NCI-H187 treated with DMSO at 0.1 percent for 48 hours (cell line): ENCODE measurements at places on chromosomes 5 and 9.

- DNase-seq, result no peak
Measured at GRCh38 chr5:120703918-120704587, 240.0 kb downstream of the PRR16 start.

DNA sequence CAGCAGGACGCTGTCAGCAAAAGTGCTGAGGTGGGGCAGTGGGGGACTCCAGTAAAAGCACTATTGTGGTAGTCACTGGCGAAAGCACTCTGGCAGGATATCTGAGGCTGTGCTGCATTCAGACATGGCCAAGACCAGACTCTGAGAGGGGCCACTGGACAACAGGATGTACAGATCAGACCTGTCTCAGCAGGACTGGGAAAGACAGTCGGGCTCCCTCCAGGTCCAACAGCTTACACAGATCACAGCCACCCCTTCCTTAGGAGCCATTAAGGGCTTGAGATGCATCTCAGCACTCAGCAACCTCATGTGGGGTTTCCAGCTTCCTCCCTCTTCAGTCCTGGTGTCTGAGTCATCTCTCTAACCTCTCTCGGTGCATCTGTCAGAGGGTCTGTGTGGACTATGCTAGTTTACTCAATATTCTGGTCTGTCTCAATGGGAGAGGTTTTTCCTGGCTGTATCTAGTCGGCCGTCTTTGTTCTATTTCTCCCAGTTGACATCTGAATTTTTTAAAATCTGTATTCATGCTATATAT, 154.5 kb downstream of the CWC27 start:
- DNase-seq, result no peak

- DNase-seq, result no peak
Measured at GRCh38 chr9:77427256-77427927, 220.7 kb downstream of the GNA14 start.

- DNase-seq, result no peak
Measured at GRCh38 chr5:133141746-133142145, 89.9 kb downstream of the HSPA4 start.

GRCh38 chr5:151870820-151871219, 53.8 kb downstream of the GLRA1 start:
- DNase-seq, result no peak

- DNase-seq, result no peak
Measured at GRCh38 chr9:31084350-31084749, 1300.1 kb upstream of the ACO1 start.

- no peak for DNase-seq
Measured at GRCh38 chr5:140966293-140967225, at the start of gene PCDHAC2. PCDHAC2 (plus strand) TSS chr5:140966476; CDS start chr5:140966767, 291 bp downstream.

GRCh38 chr9:37565661-37566618, 10.2 kb downstream of the FBXO10 start:
- no peak for DNase-seq

- DNase-seq, result no peak
Measured at GRCh38 chr5:68055686-68056085, 159.9 kb upstream of the PIK3R1 start.

DNA sequence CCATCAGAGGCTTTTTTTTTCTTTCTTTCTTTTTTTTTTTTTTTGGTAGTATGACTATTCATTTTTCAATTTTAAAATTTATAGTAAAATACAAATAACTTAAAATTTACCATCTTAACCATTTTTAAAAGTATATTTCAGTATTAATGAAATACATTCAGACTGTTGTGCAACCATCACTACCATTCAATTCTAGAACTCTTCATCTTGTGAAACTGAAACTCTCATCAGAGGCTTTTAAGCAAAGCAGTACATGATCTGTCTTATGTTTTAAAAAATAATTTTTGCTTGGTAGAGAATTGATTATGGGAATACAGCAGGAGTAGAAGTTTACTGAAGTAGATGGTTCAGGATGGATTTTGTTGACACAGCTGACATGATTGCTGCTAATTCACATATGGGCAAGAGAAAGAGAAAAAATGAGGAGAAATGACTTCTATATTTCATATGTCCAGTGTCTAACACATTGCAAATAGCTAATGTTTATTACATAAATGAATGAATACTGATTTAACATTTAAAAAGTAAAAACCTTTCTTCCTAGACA, 13.4 kb downstream of the ELOVL7 start:
- DNase-seq, result no peak

DNA sequence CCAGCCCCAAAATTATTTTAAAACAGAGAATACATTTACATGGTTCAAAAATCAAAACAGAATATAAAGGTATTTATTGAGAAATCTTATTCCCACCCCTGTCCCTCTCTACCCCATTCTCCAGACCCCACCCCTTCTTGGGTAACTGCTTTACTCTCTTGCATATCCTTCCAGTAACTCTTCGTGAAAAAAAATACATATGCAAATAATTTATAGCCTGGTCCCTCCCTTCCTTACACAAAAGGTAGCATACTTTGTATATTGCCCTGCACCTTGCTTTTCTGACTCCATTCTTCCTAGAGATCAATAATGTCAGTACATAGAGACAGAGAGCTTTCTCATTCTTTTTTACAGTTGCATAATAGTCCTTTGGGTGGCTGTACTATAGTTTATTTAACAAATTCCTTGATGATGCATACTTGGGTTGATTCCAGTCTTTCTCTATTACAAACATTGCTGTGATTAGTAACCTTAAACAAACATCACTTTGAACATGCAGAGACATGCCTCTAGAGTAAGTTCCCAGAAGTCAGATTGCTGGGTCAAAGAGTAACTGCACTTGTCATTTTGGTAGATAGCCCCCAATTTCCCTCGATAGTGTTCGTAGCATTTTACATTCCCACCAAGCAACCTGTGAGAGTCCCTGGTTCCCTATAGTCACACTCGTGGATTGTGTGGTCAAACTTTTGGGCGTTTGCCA, 47.9 kb downstream of the STOM start:
- DNase-seq, result no peak

- no peak for DNase-seq
Measured at GRCh38 chr5:163305655-163306054, 131.7 kb upstream of the CCNG1 start.

DNA sequence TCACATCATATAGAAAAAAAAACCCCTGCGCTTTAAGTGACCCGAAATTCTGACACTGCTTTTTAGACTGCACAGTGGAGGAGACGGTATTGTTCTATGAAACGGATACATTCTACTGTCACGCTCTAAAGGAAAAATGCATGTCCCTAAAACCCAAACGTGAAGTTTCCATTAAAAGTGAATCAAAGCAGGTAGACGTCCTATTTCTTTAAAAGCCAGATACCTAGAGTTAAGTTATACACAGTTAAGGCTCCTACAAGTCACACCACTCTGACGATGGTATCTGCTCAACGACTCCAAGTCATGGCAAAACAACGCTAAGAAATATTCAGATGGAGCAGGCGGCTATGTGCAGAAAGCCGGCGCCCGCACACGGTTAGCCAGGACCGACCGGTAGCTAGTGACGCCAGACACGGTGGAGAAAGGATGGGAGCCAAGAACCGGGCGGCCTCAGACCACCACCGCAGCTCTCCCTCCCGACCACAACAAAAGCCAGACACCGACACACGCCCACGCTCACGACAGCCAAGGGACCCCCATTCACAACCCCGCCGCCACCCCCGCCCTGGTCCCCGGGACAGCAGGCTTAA, 734 bp downstream of the SKP1 start:
- no peak for DNase-seq

GRCh38 chr5:79886456-79886855, 104.6 kb downstream of the MTX3 start:
- DNase-seq, result no peak

- no peak for DNase-seq
Measured at GRCh38 chr9:102518324-102518723, 476.8 kb upstream of the CYLC2 start.

DNA sequence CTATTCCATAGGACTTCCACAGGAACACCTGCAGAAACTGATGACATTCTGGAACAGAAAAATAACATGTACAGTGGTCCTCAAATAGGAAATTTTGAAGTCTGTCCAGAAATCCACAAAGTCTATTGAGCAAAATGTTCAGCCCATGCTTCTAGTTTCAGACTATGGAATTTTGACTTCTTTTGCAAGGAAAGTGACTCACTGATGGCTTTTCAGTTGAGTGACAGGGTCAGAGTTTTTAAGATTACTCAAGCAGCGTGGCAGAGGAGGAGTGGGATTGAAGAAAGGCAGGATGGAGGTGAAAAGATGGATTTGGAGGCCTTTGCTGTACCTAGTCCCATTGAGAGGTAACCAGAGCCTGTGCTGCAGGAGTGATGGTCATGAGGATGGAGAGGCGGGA, 151.5 kb downstream of the GOLPH3 start:
- no peak for DNase-seq

DNA sequence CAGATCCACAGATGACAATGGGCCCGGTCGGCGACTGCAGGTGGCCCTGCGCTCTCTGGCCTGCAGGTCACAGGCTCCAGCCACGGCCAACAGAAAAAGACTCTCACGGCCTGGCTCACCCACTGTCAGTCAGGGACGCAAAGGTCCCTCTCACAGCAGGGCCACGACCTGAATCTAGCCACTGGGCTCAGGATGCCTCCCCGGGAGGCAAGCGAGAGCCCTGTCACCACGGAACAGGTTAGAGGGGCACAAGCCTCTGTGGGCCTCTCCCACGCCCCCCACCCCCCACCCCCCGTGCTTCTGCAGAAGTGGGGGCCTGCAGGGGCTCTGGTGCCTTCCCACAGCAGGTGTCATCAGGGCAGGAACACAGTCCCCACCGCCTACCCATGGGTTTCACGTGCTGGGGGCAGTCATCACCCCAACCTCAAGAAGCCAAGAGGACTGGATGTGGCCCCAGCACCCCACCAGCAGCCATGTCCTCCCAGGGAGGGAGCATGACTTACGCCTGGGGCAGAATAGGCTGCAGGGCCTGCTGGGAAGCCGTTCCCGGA, 17.3 kb upstream of the EGFL7 start:
- no peak for DNase-seq

DNA sequence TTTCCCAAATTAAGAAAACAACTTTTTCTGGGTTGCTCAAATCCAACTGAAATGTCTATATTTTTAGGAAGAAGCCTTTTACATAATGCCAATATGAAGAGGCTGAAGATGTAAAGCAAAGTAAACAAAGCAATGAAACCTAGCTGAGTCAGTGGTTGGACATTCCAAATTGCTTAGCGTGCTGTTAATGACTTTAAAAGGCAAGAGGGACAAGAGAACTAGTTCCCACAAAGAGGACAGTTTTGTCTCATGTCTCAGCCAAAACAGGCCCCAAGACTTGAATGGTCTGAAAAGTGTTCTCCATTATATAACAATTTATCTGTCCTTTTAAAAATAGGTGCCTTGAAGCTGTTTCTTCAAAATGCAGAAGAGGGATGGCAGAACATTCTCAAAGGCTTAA, 407.0 kb downstream of the ENC1 start:
- DNase-seq, result no peak

GRCh38 chr5:59988396-59988795, 94.9 kb upstream of the PDE4D start:
- DNase-seq, result no peak

DNA sequence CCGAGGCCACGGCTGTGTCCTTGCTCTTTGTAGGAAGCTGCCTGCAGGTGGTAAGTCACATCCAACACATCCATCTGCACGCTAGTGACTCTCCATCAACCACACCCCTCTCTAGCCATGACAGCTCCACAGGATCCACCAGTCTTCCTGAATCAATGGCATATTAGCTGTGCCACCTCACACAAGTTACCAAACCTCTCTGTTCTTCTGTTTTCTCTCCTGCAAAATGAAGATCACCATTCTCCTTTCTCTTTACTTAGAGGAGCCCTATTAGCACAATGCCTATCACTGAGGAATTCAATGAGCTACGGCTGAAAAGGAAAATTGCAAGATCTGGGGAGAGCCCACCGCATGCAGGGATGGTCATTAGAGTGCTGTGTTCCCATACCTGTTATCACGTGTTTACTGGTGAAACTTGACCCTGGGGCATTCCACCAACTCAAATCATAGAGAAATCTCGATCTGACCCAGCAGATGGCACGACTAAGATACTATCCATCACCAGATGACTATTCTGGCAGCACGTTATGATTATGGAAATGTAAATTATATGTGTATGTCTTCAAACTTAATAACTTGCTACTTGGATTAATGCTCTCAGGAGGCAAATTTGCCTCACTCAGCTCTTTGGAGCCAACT, 20.9 kb downstream of the WHRN start:
- no peak for DNase-seq

DNA sequence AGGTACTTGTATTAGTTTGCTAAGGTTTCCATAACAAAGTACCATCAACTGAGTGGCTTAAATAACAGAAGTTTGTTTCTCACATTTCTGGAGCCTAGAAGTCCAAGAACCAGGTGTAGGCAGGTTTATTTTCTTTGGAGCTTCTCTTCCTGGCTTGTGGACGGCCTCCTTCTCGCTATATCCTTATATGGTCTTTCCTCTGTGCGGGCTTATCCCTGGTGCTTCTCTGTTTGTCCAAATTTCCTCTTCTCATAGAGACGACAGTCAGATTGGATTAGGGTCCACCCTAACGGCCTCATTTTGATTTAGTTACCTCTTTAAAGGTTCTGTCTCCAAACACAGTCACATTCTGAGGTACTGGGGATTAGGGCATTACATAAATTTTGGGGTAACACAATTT, 88.3 kb downstream of the RMI1 start:
- DNase-seq, result no peak

GRCh38 chr5:1734271-1734907, 65.2 kb downstream of the MRPL36 start:
- DNase-seq, result no peak

GRCh38 chr5:117943541-117943940, 1044.8 kb downstream of the DTWD2 start:
- no peak for DNase-seq

- no peak for DNase-seq
Measured at GRCh38 chr9:136484153-136485048, 1.6 kb upstream of the SEC16A start.

DNA sequence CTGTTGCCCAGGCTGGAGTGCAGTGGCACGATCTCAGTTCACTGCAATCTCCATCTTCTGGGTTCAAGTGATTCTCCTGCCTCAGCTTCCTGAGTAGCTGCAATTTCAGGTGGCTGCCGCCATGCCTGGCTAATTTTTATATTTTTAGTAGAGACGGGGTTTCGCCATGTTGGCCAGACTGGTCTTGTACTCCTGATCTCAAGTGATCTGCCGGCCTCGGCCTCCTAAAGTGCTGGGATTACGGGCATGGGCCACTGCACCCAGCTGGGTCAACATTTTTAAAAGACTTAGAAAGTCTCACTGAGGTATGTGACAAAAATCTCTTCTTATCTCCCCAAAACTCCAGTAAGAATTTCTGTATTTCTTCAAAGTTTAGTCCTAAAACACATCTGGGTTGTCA, 211.6 kb downstream of the CTNND2 start:
- no peak for DNase-seq

- no peak for DNase-seq
Measured at GRCh38 chr9:93459432-93459847, 6.1 kb upstream of the FAM120AOS start.
